HT1080 (cell line): ENCODE measurements at places on chromosomes 13 and 19. TPM values are rescaled to one million over a fixed set of nuclear protein-coding genes. Genes with fewer than 3 reads are reported as not detected.

DNA sequence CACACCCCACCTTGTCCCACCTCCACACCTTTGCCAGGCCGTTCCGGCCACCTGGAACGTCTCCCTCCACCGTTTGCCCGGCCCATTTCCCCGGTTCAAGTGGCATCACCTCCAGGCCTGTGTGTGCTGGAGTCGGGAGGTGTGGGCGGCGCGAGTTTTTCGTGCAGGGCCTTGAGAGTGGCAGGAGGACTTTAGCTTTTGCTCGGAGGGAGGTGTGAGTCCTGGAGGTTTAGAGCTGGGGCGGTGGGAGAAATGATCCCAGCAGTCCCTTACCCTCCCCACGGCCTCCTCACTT, 4.3 kb upstream of the PALM start:
- DNase-seq: no peak

DENND1C gene
- 0.06 TPM in 1 of 2 replicates, not detected in the other for total RNA-seq

DNA sequence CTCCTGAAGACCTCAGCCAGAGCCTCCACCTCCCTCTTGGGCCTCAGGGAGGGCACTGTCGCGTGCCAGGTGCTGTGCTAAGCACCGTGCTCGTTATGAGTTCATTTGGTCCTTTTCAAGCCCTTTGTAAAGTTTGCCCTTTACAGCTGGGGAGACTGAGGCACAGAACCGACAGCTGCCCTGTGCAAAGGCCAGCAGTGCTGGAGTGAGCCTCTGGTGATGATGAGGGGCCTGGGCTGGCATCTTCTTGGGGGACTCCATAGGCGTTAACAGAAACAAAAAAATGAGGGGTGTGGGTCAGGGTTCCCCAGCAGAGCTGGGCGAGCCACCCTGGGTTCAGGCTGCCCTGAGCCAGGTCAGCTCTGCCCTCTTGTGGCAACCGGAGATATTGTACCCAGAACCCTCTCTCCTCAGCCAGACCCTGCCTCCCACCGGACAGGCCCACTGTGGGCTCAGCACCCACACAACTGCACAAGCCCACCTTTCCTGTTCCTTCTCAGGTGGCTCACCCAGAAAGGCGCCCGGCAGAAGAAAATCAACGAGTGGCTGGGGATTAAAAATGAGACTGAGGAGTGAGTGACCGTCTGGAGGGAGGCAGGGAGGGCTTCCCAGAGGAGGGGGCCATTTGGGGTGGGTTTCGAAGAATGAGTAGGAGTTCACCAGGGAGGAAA, 5.5 kb upstream of the IFI30 start:
- DNase-seq: no peak

SIGLEC12 gene
- not detected in 2 replicates for total RNA-seq

IL4I1 gene
- 0.13 and 0.24 TPM in 2 replicates for total RNA-seq

GRCh38 chr13:25453850-25454365, 82.1 kb downstream of the ATP8A2 start:
- no peak for DNase-seq

DNA sequence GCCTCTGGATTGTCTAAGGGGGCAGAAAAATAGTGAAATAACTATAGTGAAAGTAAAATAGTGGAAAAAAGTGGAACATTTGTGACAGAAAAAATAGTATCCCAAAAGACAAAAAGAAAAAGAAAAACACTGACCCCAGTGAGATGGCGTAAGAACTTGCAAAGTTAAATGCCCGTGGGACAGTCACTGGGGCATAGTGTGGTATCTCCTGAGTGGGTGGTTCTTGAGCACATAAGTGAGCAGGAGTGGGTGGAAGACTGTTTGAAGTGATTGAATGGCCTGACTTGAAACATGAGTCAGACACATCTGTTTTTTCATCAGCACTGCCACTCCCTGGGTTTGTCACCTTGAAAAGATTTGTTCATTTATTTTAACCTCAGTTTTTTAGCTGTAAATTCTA, 2.5 kb downstream of the ZNF430 start:
- DNase-seq: no peak

GRCh38 chr13:89609318-89609717, 1738.2 kb upstream of the MIR17HG start:
- no peak for DNase-seq

LILRB5 gene
- not detected in 2 replicates for total RNA-seq
